ENCODE measurements at places on chromosomes 3 and 15.

- peak; percentile 57 for DNase-seq
These were observed 460 bp upstream of the ZMAT3 start for GRCh38 chr3:179072100-179072438.

DNA sequence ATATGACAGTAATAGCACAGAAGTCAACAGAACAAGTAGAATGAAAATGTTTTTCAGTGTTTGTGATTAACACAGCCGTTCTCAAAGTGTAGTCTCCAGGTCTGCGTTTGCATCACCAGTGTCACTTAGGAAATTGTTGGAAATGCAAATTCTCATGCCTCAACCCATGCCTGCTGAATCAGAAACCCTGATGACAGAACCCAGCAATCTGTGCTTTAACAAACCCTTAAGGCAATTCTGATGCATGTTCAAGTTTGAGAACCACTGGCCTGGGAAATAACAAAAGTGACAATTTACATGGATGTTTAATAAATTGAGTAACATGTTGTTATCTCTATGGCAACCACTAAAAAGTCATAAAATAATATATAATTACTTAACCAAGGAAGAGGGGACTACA, 103.1 kb upstream of the ATP11B start:
- no peak for DNase-seq

DNA sequence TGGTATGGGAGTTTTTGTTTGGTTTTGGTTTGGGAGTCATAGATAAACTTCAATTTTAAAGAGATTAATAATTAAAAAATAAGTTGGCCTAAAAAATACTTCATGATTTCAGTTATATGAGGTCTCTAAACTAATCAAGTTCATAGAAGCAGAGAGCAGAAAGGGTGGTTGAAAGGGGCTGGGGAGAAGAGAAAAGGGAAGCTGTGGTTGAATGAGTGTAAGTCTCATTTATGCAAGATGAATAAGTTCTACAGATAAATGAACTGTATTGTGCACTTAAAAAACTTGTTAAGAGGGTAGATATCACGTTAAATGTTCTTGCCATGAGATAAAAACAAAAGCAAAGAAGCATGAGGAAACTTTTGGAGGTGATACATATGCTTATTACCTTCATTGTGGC, 188.7 kb downstream of the NSUN3 start:
- no peak for DNase-seq

- no peak for DNase-seq
These were observed 123.9 kb downstream of the ZMAT3 start for GRCh38 chr3:178947738-178948137.

GRCh38 chr15:58229297-58229768, 91.2 kb downstream of the AQP9 start:
- no peak for DNase-seq

GRCh38 chr3:151183265-151183671, 19.7 kb downstream of the GPR171 start:
- no peak for DNase-seq

DNA sequence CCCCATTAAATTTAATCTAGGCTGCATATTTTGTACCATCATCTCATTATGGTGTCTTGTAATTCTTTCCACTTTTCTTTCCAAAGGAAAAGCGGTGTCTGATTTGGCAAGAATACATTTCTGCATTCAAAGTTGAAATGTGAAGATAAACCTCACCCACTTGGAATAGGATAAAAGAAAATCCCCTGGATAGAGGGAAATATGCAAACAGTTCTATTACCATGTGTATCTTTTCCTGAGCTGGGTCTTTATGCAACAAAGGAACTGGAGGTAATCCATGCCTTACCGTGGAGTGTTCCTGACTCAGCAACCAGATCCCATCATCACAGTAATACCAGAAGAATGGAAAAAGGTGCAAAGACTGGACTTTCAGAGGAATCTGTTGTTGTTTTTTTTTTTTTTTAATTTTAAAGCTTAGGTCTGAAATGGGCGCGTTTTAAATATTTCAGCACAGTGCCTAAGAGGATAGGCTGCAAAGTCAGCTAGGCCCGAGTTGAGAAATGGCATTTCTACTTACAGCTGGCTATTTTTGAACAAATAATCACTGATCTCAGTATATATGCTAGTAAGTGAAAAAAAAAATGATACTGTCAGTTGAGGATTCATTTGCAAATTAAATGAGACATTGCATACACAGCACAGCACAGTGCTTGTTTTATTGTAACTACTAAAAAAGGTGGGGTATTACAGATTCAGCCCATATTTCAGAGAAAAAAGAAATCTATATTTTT, 55.5 kb upstream of the ADAMTS9 start:
- no peak for DNase-seq

DNA sequence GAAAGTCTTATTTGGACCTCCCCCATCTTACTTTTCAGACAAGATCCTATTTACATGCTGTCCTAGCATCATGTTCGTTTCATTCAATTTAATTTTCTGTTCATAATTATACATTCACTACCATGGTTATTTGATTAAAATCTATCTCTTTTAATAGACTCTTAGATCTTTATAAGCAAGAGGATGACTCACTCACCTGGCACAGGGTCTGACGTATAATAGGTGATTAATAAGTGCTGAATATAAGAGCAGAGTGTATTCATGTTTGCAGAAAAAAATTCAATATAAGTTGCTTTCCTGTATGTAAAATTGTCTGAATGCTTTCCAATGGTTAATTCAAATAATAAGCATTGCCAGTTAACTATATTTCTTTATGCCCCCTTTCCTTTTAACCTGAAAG, 165.5 kb upstream of the CBLB start:
- no peak for DNase-seq

- DNase-seq = no peak
These were observed 144.0 kb downstream of the GREM1 start for GRCh38 chr15:32861761-32862160.

DNA sequence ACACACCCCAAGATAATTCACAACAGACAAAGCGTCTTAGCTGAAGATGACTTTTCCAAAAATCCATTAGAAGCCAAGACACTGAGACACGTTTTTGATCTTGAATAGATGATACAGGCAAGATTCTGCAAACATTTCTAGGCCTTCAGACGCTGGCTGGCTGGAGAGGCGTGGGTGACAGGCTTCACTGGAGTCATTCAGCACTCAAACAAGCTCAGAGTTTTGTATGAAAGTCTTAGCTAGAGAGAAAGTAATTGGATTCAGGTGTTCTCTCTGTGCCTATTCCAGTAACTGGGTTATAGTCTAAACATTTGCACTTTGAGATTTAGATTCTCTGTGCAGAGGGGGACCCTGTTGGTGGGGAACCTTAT, 147.7 kb upstream of the BHLHE40 start:
- DNase-seq = peak; percentile 47

DNA sequence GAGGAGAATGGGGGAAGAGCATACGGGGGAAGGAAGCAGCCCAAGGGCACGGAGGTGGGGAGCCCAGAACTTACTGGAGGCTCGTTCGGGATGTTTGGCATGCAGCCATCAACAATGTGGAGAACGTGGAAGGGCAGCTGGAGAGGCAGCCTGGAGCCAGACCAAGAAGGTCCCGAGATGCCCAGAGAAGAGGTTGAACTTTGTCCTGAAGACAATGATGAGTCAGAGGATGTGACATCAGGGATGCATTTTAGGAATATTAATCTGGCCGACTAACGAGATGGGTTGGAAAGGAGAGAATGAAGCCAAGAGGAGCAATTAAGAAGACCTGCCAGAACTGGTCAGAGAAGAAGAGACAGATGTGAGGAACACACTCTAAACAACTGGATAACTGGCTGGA, 98.2 kb downstream of the SRGAP3 start:
- DNase-seq = no peak

GRCh38 chr3:148718982-148719862, 21.5 kb downstream of the AGTR1 start:
- DNase-seq = no peak

DNA sequence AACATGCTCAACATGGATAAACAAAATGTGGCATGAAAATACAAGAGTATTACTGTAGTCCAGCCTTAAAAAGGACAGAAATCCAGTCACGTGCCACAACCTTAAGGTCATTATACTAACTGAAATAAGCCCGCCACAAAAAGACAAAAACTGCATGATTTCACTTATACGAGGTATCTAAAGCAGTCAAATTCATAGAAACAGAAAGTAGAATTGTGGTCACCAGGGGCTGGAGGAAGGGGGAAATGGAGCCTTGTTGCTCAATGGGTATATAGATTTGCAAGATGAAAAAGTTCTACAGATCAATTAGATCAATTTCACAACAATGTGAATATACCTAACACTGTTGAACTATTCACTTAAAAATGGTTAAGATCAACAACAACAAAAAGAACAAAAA, 7.4 kb downstream of the GLB1 start:
- no peak for DNase-seq

GRCh38 chr15:78672285-78673014, 31.4 kb upstream of the CHRNB4 start:
- no peak for DNase-seq

DNA sequence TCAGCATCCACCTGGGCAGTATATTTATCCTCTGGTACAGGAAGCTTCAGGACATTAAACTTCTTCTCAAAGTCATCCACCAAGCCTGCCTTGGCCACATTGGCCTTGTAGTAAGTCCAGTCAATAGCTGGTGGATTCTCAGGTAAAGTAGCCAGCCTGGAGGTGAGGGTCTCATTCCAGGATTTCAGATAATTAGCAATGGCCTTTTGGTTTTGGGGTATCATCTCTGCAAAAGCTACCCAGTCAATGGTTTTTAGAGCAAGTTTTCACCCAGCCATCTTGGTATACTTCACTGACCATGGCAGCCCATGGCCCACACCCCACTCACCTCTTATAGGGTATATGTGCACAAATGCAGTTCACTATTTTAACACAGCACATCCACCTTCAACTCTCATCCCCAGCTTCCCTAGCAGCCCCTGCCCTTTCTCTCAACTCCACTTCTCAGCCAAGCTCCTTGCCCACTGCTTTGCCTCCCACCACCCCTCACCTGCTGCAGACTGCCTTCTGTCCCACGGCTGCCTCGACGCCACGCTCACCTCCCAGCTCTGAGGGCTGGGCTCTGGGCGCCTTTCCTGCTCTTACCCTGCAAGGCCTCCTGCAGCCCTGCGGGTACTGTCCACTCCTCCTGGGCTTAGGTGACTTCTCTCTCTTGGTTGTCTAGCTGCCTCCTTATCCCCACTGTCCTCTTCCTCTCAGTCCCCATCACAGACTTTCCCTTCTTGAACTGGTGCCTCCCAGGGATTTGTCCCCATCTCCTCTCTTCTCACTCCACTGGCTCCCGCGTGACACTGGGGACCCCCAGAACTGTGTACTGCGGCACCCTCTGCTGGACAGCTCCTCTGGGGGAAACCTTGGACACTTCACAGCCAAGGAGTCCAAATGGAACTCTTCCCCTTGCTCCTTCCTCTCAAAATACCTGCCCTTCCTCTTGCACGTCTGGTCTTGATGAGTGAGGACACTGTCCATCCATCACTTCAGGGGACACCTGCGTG, 1.7 kb upstream of the TGM5 start:
- DNase-seq = no peak

DNA sequence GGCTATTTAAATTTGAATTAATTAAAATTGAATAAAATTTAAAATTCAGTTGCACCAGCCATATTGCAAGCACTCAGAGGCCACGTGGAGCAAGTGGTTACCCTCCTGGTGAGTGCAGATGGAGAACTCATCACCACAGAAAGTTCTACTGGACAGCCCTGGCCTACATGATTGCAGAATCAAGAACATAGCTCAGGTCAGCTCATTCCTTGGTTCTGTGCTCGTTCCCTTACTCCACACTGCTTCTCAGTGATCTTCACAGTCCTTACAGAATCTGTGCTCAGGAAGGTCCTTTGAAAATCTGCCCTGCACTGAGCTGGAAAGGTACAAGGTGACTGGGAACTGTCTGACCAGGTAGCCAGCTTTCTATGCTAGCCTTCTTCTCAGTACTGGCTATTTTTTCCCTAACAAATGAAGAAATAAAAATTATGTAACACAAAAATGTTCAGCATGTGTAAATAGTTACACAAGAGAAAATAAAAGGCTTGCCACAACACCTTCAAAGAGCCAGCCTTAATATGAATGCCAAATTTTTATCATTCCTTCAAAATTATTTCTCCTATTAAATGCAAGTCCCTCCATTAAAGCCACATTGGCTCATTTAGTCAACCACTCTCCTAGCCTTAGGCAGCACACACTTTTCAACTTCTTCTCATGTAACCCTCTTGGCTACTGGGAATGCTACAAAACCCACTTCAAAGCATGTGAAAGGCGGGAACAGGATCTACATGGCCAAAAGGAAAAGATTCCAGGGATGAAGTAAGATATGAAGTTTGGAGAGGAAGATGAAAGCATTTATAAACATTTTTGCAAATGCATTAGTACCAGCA, 326.4 kb upstream of the WNT5A start:
- DNase-seq = no peak

GRCh38 chr15:64905119-64905831, 6.4 kb upstream of the ANKDD1A start:
- peak; percentile 82 for DNase-seq

GRCh38 chr3:55191911-55192775, 264.3 kb upstream of the LRTM1 start:
- no peak for DNase-seq

- DNase-seq = no peak
These were observed 395.2 kb upstream of the AZI2 start for GRCh38 chr3:28743831-28744230.

DNA sequence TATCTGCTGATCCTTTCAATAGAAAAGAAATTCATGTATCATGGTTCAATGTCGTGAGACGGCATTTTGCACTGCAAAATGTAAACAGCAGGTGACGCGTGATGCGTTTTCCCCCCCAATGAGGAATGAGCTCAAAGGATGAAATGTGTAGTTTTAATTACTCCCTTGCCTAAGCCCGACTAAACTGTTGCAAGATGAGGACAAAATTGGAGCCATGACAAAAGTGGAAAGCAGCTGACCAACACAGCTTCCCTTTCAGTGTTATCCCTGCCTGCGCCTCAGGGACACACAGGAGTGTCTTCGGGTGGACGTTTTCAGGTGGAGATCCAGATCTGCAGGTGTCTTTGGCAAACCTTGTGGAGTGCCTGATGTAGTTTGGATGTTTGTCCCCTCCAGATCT, 92.0 kb downstream of the GABRG3 start:
- DNase-seq = no peak

- no peak for DNase-seq
These were observed 117.5 kb downstream of the OPA1 start for GRCh38 chr3:193710286-193711165.
